BJ (cell line): ENCODE measurements at places on chromosomes 7 and 10.

GRCh38 chr10:11194859-11195586, 177.4 kb downstream of the CELF2 start:
- DNase-seq = no peak

DNA sequence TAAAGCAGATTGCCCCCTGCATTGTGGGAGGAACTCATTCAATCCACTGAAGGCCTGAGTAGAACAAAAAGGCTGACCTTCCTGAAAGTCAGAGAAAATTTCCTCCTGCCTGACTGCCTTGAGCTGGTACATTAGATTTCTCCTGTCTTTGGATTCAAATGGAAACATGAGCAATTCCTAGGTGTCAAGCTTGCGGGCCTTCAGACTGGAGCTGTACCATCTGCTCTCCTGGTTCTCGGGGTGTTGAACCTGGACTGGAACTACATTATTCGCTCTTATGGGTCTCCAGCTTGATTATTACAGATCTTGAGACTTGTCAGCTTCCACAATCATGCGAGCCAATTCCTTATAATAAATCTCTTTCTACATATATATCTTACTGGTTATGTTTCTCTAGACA, 173.6 kb upstream of the STEAP4 start:
- no peak for DNase-seq

DNA sequence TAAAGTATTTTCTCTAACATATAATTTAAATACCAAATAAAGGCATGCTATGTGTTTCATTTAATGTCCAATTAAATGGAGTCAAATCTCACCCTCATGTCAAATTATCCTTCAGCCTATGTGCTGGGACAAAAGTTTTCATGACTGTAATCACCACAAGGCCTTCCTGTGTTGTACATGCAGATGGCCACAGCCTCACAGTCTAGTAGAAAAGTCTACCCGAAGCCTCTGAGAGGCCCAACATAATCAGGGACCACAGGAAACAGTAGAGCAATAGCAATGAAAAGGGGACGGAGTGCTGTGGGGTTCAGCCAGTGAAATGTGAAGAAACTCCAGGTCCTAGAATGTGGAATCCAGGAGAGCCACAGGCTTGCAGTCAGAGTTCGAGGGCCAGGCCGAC, 140.2 kb upstream of the KLF6 start:
- DNase-seq = no peak

DNA sequence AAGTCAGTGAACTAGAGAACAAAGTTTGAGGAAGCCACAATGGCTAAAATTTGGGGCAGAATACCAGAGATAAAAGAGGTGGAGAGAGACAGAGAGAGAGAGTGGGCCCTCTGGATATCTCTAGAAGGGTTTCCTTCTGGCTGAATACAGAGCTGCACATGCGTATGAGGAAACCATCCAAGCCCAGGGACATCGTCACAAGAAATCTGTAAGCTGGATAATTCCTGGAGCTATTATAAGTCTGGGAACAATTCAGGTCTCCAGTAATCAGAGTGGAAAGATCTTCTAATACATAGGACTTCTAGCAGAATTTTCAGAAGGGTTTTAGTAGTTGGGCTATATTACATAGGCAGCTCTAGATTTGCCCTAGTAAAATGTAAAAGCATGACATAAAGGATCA, 415.7 kb upstream of the MTPN start:
- no peak for DNase-seq

DNA sequence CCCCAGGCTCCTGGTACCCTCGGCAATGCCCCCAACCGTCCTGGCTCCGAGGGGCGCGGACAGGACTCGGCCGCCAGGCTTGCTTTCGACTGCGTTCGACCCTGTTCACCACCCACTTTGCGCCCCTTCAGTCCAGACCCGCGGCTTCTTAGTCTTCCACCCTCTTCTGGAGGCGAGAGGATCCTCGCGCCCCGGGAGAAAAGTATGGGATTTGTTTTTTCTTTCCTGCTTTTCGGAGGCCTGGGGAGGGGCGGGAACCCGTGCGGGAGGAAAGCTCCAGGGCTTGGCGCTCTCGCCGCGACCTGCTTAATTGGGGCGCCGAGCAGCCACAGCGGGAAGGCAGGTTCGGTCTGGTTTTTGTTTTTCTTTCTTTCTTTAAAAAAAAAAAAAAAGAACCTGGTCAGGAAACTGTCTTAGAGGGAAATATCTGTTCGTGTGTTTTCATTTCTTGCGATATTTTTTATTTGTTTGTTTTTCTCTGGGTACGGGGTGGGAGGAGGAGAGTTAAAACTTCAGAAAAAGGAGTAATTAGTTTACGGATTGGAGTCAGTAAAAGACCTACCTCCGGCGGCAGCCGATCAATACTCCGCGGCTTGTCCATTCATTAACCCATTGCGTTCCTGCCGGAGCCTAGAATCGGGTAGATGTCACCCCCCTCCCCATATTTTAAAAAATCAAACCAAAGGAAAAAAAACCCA, 1.6 kb downstream of the EMX2 start:
- DNase-seq = no peak

- DNase-seq = no peak
Observed at GRCh38 chr7:44324204-44324480, 1.3 kb downstream of the CAMK2B start.

- DNase-seq = no peak
Observed at GRCh38 chr7:150466477-150466876, 16.0 kb downstream of the GIMAP8 start.

- no peak for DNase-seq
Observed at GRCh38 chr10:7794251-7795026, 6.5 kb downstream of the ATP5F1C start.

DNA sequence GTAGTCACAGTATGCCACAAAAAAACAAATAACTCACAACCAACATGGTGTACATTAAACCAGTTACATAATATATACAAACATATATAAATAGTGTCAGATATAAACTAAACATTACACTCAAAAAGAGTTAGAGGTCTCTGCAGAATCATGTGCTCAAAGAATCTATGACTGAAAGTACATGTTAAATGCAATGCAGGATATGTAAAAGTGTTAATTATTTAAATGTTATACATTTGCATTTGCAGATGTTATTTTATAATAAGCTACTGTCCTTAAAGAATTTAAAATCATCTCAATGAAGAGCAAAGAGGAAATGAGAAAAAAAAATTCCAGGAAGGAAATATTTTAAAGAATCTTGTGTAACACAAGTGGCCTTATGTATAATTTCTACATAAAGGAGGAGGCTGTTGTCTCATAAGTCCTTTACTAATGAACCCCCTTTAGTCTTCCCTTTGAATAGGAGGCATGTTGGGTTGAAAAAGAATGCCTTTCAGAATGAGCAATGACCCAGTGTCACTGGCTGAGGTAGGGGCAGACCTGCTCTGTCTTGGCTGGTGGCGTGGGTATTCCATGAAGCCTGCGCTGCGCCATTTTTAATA, 148.9 kb downstream of the ITGA8 start:
- no peak for DNase-seq

DNA sequence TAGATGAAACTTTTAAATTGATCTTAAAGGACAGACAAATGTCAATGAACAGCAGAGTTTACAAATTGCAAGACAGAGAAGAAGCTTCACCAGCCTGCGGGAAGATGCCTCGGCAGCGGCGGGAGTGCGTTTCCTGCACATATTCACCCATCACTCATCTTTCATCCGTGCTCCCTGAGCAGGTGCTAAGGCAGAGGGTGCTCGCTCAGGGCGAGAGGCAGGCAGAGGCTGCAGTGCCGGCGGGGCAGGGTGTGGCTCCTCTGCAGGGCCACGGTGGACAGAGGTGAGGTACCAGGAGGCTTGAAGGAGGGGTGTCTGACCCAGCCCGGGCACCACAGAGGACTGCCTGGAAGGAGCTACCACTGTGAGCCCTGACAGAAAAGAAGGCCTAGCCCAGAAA, 155.2 kb upstream of the PPP2R2D start:
- DNase-seq = no peak

DNA sequence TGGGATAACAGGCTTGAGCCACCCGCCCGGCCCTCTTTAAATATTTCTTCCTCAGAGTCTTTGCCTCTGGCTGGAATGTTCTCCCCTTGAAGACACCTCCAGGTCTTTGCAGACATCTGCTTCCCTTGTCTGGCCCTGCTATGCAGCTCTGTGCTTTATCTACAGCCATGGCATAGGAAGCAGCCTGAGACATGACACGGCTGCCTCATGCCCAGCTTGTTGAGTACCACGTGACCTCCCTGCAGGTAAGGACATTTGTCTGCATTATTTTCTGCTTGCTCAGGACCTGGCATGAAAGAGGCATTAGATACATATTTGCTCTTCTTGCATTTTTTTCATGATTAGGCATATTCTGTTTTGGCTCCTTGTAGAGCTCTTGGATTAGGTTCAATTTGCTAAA, 113.8 kb upstream of the KLF6 start:
- DNase-seq = no peak

DNA sequence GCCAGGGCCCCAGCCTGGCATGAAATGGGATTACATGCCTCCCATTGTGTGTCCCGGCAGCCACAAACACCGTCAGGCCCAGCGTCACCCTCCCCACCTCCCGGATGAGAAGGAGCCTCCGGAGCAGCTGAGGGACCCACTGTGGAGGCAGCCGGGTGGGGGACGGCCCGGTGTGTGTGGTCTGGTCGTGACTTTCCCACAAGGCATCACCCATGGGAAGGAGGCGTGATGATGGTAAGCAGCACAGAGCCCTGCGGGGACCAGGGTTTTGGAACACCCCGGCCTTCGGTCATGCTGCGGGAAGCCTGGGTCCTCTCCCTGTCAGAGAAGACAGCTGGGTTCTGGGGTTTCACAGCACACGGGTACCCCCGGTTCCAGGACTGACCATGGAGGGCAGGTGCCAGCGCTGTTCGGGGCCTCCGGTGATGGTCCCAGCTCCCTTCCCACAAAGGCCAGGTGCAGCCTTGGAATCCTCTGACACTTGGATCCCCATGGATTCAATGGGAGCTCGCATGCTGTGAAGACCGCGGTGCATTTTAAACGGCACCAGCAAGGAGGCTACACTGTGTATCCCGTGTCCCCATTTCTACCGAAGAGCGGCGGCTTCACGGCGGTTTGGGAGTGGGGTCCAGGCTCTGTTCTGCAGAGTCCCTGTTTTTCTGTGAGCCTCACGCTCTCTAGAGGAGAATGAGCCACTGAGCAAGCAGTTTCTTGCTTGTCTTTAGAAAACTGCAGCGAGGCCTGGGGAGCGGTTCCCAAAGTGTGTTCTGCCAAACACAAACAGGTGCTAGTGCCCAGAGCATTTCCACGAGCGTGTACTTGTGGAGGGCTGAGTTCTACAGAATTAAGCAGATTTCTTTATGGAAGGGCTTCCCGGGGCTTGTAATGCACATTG, 336.0 kb downstream of the ADARB2 start:
- no peak for DNase-seq

GRCh38 chr7:129702761-129703338, 91.3 kb downstream of the NRF1 start:
- no peak for DNase-seq

GRCh38 chr10:5528989-5529701, 4.4 kb downstream of the CALML3 start:
- no peak for DNase-seq

- no peak for DNase-seq
Observed at GRCh38 chr7:31782411-31782991, 95.5 kb downstream of the PPP1R17 start.

DNA sequence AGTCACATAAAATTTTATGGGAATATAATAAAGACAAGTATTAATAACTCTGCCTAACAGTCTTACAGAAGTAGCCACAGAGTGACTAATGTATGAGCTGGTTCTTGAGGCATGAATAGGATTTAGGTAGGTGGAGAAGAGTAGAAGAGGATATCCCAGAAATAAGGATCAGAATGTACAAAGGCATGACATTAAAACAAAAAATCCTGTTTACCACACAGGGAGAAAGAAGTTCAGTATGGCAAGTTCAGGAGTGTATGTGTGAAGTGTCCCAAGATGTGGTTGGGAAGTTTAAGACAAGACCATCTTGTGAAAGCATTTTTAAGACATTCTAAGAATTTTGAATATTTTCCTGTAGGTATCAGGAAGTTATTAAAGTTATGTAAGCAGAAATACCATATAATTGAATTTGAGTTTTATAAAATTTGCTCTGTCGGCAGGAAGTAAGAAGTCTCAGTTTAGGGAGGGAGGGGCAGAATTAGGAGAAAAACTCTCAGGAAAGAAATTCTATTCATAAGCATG, 64.7 kb upstream of the CAV2 start:
- peak; percentile 97 for DNase-seq

DNA sequence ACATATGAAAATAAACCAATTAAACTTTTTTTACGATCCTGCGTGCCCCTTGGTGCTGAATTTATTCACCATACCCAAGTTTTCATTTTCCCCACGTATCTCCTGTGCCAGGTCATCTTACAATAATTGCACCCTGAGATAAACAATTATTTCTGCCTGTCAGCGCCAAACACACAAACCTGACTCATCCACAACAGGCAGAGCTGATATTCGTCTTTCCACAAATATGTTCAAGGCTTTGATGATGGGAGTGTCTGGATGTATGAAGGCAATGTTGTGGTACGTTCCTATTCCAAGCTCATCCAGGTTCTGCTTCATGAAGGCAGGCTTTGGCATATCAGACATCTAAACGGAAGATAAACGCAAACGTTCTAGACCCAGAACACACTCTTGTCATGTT, 45.8 kb upstream of the RHEB start:
- no peak for DNase-seq

- DNase-seq = no peak
Observed at GRCh38 chr7:127901895-127902703, 129.1 kb downstream of the LRRC4 start.

GRCh38 chr7:108592646-108593201, 23.1 kb downstream of the DNAJB9 start:
- DNase-seq = no peak

GRCh38 chr10:5288359-5288758, 76.4 kb upstream of the UCN3 start:
- no peak for DNase-seq

GRCh38 chr7:48505466-48505865, 334.2 kb downstream of the ABCA13 start:
- no peak for DNase-seq

- no peak for DNase-seq
Observed at GRCh38 chr10:113921561-113922370, 67.3 kb downstream of the NHLRC2 start.

DNA sequence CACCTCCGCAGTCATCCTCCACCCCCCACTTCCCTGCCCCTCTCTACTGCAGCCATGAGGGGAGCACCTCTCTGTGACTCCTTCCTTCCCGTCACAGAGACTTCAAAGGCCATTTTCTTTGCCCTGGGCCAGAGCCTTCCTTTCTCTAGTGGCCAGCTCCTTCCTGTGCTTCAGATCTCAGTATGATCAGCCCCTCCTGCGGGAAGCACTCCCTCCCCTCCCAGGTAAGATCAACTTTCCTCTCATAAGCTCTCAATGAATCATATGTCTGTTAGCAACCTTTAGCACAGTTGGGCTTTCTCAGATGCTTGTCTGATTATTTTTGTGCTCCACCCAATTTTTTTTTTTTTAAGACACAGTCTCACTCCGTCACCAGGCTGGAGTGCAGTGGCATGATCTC, 241.0 kb upstream of the PRSS1 start:
- DNase-seq = no peak
